ENCODE measurements at places on chromosomes 16 and 17. TPM values are rescaled to one million over a fixed set of nuclear protein-coding genes. Genes with fewer than 3 reads are reported as not detected.
A peak's percentile ranks its signal among the peaks of the same experiment; 100 is the strongest.

The TNP2 gene
- total RNA-seq, result not detected

The CLEC18C gene
- total RNA-seq, result 0.31 TPM

The RAB11FIP4 gene
- 31.3 TPM for total RNA-seq

The CYBA gene
- total RNA-seq, result 180 TPM

The GUCY2D gene
- not detected for total RNA-seq

The STAC2 gene
- not detected for total RNA-seq

The NPIPA5 gene
- total RNA-seq, result 14.2 TPM

GRCh38 chr16:745739-746138 is 4.9 kb upstream of the CIAO3 start:
- peak; percentile 32 for DNase-seq

DNA sequence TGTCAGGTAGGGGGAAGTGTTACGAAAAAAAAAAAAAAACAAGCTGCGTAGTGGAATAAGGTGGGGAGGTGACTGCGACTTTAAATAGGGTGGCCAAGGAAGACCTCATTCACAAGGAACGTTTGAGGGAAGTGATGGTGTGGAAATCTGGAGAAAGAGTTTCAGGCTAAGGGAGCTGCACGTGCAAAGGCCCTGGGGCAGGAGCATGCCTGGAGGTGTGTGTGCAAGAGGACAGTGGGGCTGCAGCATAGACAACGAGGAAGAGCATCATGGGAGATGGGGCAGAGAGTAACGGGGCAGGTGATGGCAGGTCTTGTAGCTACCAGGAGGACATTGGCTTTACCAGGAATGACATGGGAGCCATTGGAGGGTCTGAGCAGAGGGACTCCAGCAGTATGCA is 12.0 kb downstream of the GSG1L start:
- DNase-seq, result no peak

- peak; percentile 79 for DNase-seq
Observed at GRCh38 chr16:29820730-29821642, 724 bp downstream of the MVP start.

DNA sequence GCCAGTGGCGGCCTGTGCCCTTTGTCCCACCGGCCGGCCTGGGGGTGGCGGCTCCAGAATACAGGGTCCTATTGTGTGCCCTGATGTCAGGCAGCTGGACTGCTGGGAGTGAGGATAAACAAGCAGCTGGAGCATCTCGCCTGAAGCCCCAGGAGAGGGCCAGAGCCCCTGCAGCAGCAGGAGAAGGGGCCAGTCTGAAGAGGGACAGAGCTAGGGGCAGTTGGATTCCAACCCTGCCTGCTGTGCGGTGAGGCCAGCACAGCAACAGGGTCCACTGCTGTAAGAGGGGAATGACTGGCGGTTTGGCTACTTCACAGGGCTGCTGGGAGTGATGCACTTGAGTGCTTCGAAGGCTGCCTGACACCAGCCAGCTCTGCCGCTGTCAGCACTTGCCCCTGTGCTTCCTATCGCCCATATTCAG is 25.0 kb downstream of the RAB11FIP4 start:
- no peak for DNase-seq

GRCh38 chr16:57276596-57276995 is 7.9 kb downstream of the PLLP start:
- DNase-seq, result no peak

DNA sequence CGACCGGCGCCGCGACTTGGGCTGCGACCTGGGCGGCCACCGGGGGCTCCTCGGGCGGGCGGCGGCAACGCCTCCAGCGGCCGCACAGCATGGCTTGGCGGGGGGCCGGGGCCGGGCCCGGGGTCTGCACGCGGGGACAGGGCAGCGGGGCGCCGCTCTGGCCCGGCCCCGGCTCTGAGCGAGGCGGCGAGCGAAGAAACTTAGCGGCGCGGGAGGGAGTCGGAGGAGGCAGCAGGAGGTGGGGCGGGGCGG is at the start of gene PLCD3:
PLCD3 (minus strand) TSS at position 196 of the 252 bp plus-strand sequence; CDS start at position 91, 105 bp downstream.
- no peak for DNase-seq

GRCh38 chr17:30113213-30113612 is 3.4 kb upstream of the NSRP1 start:
- DNase-seq, result peak; percentile 23

- DNase-seq, result no peak
Observed at GRCh38 chr16:57096192-57096591, 3.8 kb downstream of the CPNE2 start.

DNA sequence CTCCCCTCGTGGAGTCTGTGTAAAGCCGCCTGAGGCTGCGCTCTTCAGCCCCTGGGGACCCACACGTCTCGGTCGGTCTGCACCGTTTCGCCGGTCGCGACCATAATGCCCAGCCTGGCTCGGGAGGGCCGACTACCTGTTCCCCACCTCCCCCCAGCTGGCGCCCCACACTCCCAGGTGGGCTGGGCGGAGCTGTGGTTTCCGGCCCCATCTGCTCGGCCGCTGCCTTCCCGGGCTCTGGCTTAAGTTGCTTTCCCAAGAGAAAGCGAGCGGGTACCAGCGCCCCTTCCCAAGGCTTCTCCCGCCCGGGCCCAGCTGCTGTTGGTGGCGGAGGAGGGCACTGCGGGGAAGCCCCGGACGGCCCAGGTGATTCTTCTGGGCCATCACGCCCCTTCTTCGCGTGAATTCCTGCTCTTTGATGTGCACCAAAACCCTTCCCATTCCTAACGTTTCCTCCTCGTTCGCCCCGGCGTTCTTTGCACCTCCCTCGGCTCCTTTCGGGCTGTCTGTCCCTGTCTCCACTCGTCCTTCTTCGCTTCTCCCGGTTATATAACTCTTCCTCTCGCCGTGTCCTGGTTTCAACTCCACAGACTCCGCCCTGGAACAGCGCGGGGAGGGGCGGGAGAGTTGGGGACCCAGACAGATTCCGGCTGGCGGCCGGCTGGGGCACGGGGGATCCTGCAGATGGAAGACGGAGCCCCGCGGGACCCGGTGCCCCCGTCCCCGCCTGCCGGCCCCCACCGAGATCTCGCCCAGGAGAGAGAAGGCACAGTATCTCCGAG is 2.0 kb downstream of the KDM6B start:
- DNase-seq, result peak; percentile 53

DNA sequence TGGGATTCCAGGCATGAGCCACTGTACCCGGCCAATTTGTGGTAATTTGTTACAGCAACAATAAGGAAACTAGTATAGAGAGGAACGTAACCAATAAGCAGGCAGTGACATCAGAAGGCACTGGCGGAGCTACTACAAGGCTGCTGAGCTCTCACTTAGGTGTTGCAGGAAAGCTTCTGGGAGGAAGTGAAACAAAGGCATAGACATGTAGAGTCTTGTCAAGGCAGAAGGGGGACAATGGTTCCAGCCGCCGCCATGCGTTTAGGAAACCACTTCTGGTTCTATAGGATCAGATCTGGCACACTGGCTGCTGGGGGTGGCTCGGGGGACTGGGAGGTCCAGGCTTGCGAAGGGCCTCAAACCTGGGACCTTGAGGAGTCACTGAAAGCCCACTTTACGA is 9.4 kb upstream of the CPSF4L start:
- DNase-seq, result no peak

- no peak for DNase-seq
Observed at GRCh38 chr16:445566-445965, 20.1 kb downstream of the RAB11FIP3 start.

DNA sequence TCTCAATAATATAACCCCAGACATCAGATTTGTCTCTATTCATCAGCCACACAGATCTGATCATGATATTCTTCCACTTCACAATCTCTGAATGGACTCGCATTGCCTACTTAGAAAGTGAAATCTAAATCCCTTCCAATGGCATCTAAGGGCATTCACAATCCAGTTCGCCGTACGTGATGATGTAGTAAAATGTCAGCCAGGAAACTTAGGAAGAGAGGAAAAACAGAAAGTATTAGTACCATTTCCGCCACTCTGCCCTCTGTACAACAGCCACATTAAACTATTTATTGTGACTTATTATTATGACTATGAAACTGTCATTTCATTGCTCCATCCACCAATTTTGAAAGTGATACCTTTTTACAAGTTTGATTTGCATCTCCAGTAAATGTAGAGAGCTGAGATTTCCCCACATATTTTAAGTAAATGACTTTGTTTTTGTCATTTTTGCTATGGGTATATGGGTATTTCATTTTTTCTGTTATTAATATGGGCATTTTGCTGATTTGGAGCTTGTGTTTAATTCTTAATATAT is 69.4 kb upstream of the SMIM36 start:
- DNase-seq, result peak; percentile 12

DNA sequence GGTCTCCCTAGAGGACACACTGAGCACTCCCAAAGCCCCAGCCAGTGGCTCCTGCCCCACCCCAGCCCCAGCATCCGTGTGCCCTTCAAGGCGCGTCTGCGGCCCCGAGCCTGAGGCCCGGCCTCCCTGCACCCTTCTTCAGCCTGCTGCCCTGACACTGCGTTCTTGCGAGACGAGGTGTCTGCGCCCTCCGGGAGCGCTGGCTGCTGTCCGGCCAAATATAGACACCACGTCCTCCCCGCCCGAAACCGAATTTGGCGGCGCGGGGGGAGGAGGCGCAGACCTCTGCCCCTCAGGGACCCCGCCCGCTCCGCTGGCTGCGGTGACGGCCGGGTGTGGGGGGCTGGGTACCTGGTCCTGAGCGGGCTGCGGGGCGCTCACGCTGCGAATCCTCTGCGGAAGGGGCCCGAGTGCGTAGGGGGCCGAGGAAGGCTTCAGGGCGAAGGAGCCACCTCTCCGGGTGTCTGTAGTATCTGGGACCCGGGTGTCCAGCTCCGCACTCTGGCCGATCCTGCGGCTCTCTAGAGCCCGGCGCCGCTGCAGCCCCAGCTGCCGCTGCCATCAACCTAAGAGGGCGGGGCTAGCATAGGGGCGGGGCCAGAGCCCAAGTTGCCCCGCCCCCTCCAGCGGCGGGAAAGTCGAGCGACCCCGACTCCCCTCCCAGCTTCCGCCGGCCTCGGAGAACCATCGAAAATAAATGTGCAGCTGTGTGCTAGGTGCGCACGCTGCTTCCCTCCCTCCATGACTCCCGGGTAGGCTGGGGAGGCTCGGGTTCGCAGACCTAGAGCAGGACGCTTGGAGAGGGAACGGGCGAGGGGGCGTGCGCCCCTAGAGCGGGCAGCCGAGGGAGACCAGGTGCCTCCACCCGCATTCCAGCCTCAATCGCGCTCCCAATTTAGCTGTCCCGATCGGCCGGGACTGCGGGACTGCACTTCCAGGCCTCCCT is at the start of gene CORO6:
CORO6 (minus strand) TSS at position 576 of the 946 bp plus-strand sequence. CDS start 1,491 bp downstream, outside the sequence.
- peak; percentile 75 for DNase-seq

DNA sequence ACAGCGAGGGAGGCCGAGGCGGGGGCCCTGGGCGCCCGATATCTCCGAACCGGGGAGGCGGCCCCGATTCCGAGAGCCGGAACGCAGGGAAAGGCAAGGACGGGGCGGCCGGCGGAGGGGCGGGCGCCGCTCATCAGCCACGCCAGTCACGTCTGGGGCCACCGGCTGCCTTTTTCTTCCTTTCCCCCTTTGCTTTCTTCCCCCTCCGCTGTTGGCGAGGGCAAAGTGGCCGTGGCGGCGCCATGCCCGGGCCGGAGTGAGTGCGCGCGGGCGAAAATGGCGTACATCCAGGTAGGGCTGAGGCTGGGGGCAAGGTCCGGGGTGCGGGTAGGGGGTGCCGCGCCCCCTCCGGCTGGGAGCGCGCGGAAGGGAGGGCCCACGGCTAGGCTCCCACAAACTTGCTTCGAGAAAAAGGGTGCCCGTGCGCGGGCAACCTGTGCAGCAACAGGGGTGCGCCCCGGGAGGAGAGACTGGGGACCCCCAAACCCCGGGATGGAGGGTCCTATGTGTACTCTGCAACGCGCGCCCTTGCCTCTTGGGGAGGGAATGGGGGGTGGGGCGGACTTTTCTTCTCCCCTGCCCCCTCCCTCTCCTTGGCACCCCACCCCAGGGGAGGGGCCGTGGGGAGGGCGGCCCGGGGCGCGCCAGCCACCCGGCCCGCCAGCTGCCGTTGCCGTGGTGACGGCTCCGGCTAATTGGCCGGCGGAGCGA is 486 bp downstream of the SYT17 start:
- DNase-seq, result no peak

DNA sequence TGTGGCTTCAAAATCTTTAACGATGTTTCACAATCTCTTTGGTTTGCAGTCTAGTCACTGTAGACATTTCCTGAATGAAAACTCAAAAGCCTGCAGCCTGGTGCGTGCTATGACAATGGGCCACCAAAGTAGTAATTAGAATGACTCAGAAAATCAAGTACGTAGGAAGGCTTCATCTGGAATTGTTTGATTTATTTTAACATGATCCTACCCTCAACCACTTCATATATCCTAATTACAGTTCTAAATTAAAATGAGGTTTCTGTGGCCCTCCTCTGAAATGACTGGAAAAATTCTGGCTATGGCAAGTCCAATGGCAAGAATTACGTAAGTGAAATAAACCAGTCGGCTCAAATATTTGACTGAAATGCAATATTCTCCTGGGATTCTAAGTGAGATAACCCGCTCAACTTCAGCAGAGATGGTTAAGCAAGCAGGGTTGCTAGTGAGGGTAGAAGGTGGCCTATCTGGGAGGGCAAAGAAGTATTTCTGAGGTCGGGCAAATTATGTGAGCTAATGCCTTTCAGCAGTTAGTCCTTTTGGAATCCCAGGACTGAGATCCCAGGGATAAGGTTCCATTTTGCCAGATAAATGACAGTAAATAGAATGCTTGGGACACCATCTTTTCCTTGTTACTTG is 145.6 kb upstream of the MYOCD start:
- no peak for DNase-seq

GRCh38 chr17:47837401-47838039 is 3.6 kb downstream of the SCRN2 start:
- DNase-seq, result no peak

- no peak for DNase-seq
Observed at GRCh38 chr17:6703751-6704150, 9.4 kb downstream of the SLC13A5 start.

DNA sequence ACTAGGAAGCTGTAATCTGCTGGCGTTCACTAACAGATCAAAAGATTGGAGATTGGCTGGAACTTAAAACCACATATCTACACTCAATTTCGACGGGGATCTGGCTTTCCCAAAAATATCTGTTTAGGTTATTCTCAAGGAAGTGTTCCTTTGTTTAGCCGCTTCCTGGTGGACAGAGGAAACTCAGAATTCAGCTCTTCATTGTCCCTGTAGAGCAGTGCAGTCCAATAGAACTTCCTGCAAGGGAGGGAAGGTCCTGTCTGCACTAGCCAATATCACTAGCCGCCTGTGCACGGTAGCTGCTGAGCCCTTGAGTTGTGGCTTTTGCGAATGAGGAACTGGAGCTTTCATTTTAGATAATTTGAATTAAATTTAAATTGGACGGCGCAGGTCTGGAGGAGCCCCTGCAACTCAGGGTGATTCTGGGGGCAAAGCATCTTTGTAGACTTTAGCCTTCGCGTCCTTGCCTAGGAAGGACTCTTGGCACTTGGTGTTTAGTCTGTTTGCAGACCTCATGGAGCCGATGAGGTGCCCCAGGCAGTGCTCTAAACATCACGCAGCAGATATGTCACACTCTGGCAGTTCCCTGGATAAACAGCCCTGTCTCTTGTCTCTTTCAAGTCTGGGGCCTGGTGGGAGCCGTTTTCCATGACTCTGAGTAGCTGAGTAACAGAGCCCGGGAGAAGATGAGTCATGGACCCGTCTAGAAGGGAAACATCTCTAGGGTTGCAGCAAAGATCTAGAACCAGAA is 122.2 kb downstream of the CCDC182 start:
- DNase-seq, result peak; percentile 34

- peak; percentile 45 for DNase-seq
Observed at GRCh38 chr17:42553866-42554249, 1.1 kb downstream of the HSD17B1 start.
